ENCODE measurements at places on chromosomes 7 and 10. TPM values are rescaled to one million over a fixed set of nuclear protein-coding genes. Genes with fewer than 3 reads are reported as not detected.

TMEM273 gene
- total RNA-seq: not detected

EEF1AKMT2 gene
- total RNA-seq: 10.7 TPM

SLC16A12 gene
- 0.03 TPM for total RNA-seq

GLCCI1 gene
- total RNA-seq: 3.8 TPM

ZP3 gene
- 16.4 TPM for total RNA-seq

FRA10AC1 gene
- total RNA-seq: 1.8 TPM

BUB3 gene
- total RNA-seq: 274 TPM

CEP41 gene
- total RNA-seq: 8.6 TPM

ELN gene
- total RNA-seq: 0.10 TPM

CACNB2 gene
- total RNA-seq: not detected

LRGUK gene
- total RNA-seq: 0.03 TPM

CYP2C18 gene
- 0.10 TPM for total RNA-seq

DPP6 gene
- total RNA-seq: not detected

SPDYE16 gene
- 0.15 TPM for total RNA-seq

VIPR2 gene
- not detected for total RNA-seq

CD36 gene
- total RNA-seq: not detected

CDHR3 gene
- total RNA-seq: 20.4 TPM

AKR1B15 gene
- not detected for total RNA-seq

All from HT-29 (cell line).